ENCODE measurements at places on chromosomes 7 and 10.

GRCh38 chr10:104441329-104442000 is 87.8 kb downstream of the CFAP58 start:
- H3K27me3 ChIP-seq = no peaks in the 10 kb centered on the region
- no peak overlapping the region for H3K27ac ChIP-seq
- no peak for DNase-seq
- H3K36me3 ChIP-seq = no peaks in the 10 kb centered on the region
- H3K4me1 ChIP-seq = no peaks in the 10 kb centered on the region
- H3K4me3 ChIP-seq = no peak overlapping the region

DNA sequence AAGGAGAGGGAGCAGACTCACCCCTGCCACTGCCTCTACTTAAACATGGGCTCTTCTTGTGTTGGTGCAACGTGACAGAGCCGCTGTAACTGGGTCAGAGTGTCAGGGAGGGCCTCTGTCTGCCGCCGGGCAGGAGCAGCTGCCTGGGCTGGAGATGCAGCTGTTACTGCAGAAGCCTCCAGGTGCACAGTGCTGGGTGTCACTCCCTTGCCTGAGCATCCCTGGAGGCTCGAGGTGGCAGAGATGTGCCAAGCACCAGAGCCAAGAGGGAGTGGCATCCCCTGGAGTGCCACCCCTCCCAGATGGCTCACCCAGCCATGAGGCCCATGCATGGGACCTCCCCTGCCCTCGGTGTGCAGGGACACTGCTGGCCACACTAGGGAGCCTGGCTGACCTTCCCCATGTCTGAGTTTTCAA is 145.7 kb downstream of the PRPF18 start:
- H3K4me3 ChIP-seq = no peak overlapping the region
- no peak for DNase-seq
- no peaks in the 10 kb centered on the region for H3K4me1 ChIP-seq
- no peaks in the 10 kb centered on the region for H3K27me3 ChIP-seq
- H3K27ac ChIP-seq = no peak overlapping the region

DNA sequence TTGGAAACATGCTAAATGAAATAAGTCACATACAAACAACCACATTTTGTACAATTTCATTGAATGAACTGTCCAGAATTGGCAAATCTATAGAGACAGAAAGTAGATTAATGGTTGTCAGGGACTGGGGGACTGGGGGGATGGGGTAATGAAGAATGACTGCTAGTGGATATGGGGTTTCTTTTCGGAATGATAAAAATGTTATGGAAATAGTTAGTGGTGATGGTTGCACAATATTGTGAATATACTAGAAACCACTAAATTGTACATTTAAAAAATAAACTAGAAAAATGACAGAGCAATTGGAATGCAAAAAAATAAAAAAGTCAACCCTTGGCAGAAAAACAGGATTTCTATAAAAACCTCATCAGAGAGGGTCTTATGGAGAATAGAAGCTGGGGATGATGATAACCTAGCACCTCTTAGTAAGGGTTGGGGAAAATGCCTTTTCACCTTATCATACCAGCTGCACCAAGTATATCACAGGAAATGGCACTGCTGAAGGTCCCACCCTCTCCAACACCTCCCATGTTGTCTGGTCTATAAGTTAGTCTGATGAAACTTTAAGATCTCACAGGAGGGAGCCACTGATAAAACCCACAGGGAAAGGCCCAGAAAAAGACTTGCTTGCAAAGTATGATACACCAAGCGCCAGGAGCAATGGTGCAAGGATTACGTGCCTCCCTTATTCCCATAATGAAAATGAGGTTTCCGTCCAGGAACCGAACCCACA is 23.1 kb upstream of the JAZF1 start:
- no peaks in the 10 kb centered on the region for H3K4me1 ChIP-seq
- no peak for DNase-seq
- no peak overlapping the region for H3K27ac ChIP-seq
- H3K4me3 ChIP-seq = no peak overlapping the region

DNA sequence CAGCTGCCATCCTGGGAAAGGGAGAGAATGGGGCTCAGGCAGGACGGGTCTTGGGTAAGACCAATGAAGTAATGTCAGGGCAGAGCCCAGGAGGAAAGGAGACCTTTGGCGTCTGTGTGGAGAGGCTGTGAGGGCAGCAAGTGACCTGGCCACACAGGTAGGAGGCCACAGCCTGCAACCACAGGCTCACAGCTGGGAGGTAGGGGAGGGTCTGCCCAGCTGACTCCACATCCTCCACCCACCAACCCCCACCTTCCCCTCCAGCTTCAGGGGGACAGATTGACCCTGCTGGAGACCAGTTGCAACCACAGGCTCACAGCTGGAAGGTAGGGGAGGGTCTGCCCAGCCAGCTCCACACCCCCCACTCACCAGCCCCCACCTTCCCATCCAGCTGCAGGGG is 262.2 kb upstream of the TCERG1L start:
- no peak for DNase-seq
- H3K36me3 ChIP-seq = no peaks in the 10 kb centered on the region
- H3K27me3 ChIP-seq = no peaks in the 10 kb centered on the region
- H3K4me3 ChIP-seq = no peak overlapping the region
- H3K27ac ChIP-seq = no peak overlapping the region

DNA sequence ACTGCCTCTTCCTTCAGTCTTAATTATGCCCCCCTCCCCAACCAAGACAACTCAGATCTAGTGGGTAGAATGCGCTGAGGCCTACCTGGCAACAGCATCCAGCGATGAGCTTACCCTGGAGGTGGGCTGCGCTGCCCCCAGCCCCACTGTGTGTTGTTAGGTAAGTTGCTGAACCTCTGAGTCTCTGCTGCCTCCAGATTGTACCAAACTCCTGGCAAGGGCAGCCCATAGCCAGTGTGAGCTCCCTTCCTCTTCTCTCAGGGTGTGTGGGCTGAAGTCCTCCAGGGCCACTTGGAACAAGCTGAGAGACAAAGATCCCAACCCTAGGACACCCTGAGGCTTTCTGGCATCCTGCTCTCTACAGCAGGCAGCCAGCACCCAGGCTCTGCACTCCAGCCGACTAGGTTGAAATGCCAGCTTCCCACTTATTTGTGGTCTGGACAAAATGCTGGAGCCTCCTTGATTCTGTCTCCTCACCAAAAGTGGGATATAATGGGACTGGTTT is 135.3 kb downstream of the ARHGAP22 start:
- H3K4me3 ChIP-seq = no peak overlapping the region
- no peaks in the 10 kb centered on the region for H3K36me3 ChIP-seq
- no peak overlapping the region for H3K27ac ChIP-seq

DNA sequence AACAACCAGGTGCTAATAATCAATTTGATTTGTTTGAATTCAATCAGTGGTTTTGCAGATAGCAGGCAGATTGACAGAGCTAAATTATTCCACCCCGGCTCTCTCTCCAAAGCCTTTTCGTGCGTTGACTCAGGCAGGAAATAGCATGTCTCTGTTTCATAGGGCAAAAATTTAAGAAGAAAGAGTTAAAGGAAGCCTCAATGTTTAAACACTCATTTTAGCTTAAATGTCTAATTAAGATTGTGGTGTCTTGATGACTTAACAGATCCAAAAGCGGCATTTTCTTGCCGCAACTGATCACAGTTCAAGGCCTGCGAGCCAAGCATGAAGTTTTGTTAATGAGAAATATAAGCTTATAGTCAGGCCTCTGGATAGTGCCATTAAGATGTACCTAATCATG is 1051.1 kb upstream of the AUTS2 start:
- H3K36me3 ChIP-seq = no peaks in the 10 kb centered on the region
- no peak for DNase-seq
- H3K4me3 ChIP-seq = no peak overlapping the region
- no peaks in the 10 kb centered on the region for H3K27me3 ChIP-seq
- H3K4me1 ChIP-seq = no peaks in the 10 kb centered on the region

DNA sequence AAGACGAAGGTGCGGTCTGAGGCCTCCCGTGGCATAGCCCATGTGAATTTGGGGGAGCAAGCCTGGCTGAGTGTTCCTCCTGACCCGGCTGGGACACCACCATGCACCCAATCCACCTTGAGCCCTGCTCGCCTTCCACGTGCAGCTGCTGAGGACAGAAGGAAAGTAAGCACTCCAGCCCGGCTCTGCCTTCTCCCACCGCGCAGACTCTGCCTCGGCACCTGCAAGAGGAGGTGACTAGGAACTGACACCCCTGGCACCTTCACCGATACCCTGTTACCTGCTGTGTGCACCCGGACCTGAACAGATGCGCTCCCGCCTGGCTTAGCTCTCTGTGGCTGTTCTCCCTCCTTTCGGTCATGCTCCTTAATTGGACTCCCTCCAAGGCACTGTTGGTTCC is 57.0 kb upstream of the OPN4 start:
- DNase-seq = peak; percentile 54
- H3K27ac ChIP-seq = no peak overlapping the region
- no peaks in the 10 kb centered on the region for H3K27me3 ChIP-seq

DNA sequence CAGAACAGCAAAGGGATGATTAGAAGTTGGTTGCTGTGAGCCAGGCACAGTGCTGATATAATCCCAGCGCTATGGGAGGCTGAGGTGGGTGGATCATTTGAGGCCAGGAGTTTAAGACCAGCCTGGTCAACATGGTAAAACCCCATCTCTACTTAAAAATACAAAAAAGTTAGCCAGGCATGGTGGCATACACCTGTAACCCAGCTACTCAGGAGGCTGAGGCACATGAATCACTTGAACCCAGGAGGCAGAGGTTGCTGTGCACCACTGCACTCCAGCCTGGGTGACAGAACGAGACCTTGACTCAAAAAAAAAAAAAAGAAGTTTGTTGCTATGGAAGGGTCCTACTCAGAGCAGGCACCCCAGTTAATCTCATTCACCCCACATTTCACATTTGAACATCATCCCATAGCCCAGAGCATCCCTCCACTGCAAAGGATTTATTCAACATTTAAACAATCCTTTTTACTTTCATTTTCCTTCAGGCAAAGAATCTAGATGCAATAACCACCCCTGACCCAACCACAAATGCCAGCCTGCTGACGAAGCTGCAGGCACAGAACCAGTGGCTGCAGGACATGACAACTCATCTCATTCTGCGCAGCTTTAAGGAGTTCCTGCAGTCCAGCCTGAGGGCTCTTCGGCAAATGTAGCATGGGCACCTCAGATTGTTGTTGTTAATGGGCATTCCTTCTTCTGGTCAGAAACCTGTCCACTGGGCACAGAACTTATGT is 4.1 kb downstream of the IL6 start:
- H3K36me3 ChIP-seq = no peaks in the 10 kb centered on the region
- H3K4me1 ChIP-seq = peaks cover 21% of the 10 kb centered on the region
- H3K27ac ChIP-seq = no peak overlapping the region
- no peak for DNase-seq
- H3K27me3 ChIP-seq = no peaks in the 10 kb centered on the region
- no peak overlapping the region for H3K4me3 ChIP-seq

- H3K36me3 ChIP-seq = no peaks in the 10 kb centered on the region
- no peaks in the 10 kb centered on the region for H3K4me1 ChIP-seq
- peak; percentile 49 for DNase-seq
- no peak overlapping the region for H3K27ac ChIP-seq
- H3K4me3 ChIP-seq = no peak overlapping the region
Measured at GRCh38 chr10:85921789-85922188, 444.8 kb downstream of the GRID1 start.

GRCh38 chr10:22927661-22928403 is at the start of gene ARMC3:
Gene ARMC3, plus strand, starts transcription at chr10:22928053. Its CDS starts 3,944 bp downstream, at chr10:22931997.
- no peaks in the 10 kb centered on the region for H3K36me3 ChIP-seq
- peak; percentile 69 for DNase-seq
- H3K27me3 ChIP-seq = no peaks in the 10 kb centered on the region

- DNase-seq = no peak
- no peak overlapping the region for H3K27ac ChIP-seq
- no peaks in the 10 kb centered on the region for H3K4me1 ChIP-seq
- no peak overlapping the region for H3K4me3 ChIP-seq
- H3K36me3 ChIP-seq = no peaks in the 10 kb centered on the region
- H3K27me3 ChIP-seq = no peaks in the 10 kb centered on the region
Measured at GRCh38 chr7:117941138-117941810, 68.0 kb upstream of the CTTNBP2 start.

GRCh38 chr7:70190281-70190680 is 592.0 kb downstream of the AUTS2 start:
- no peak overlapping the region for H3K4me3 ChIP-seq
- no peak overlapping the region for H3K27ac ChIP-seq
- DNase-seq = no peak
- no peaks in the 10 kb centered on the region for H3K36me3 ChIP-seq
- no peaks in the 10 kb centered on the region for H3K4me1 ChIP-seq

DNA sequence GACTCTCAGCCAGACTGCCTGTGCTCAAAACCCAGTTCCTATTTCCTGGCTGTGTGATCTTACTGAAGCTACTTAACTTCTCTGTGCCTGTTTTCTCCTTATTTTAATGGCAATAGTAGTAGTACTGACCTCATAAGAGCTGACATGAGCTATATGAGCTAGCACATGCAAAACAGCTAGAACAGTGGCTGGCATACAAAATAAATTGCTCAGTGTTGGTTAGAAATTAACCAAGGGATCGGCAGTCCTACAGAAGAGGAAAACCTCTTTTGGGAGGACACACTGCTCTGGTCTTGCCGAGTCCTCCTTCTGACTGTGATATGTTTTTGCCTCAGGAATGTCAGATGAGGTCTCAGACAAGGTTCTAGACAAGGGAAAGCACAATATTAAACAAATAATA is 322.6 kb downstream of the GRM8 start:
- H3K36me3 ChIP-seq = no peaks in the 10 kb centered on the region
- DNase-seq = no peak
- H3K4me1 ChIP-seq = no peaks in the 10 kb centered on the region
- H3K27me3 ChIP-seq = no peaks in the 10 kb centered on the region

- H3K4me3 ChIP-seq = no peak overlapping the region
- no peak for DNase-seq
- H3K36me3 ChIP-seq = no peaks in the 10 kb centered on the region
- H3K4me1 ChIP-seq = no peaks in the 10 kb centered on the region
- no peaks in the 10 kb centered on the region for H3K27me3 ChIP-seq
Measured at GRCh38 chr10:5391790-5392189, 12.8 kb downstream of the TUBAL3 start.

GRCh38 chr7:72337390-72338167 is 74.6 kb downstream of the CALN1 start:
- no peaks in the 10 kb centered on the region for H3K36me3 ChIP-seq
- H3K4me1 ChIP-seq = no peaks in the 10 kb centered on the region
- H3K27ac ChIP-seq = no peak overlapping the region
- H3K27me3 ChIP-seq = peaks cover 3% of the 10 kb centered on the region
- peak; percentile 38 for DNase-seq

- H3K27me3 ChIP-seq = no peaks in the 10 kb centered on the region
- H3K27ac ChIP-seq = no peak overlapping the region
- DNase-seq = no peak
- H3K36me3 ChIP-seq = no peaks in the 10 kb centered on the region
Measured at GRCh38 chr10:125344573-125345171, 184.3 kb upstream of the CTBP2 start.

- peaks cover 67% of the 10 kb centered on the region for H3K36me3 ChIP-seq
- H3K4me1 ChIP-seq = no peaks in the 10 kb centered on the region
- no peak overlapping the region for H3K4me3 ChIP-seq
- no peaks in the 10 kb centered on the region for H3K27me3 ChIP-seq
- DNase-seq = no peak
Measured at GRCh38 chr7:155769701-155770100, 42.6 kb downstream of the SHH start.

DNA sequence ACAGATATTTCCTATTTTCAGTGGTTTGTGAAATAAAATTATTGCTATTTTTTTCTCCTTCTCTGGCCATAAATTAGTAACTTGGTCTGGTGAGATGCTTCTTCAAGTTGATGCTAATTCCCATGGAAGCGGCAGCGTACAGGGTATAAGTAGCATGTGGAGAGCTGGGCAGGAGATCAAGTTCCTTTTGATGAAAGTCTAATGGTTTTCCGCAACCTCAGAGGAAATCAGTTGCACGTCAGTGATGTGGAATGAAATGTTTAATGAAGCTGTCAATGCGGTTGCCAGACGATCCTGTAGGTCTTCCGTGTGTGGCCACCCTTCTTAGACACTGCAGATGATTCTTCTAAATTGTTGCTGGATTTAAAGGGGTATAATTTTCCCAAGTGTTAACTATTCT is 236.4 kb upstream of the GRM3 start:
- no peaks in the 10 kb centered on the region for H3K27me3 ChIP-seq
- H3K36me3 ChIP-seq = no peaks in the 10 kb centered on the region
- H3K27ac ChIP-seq = no peak overlapping the region
- H3K4me1 ChIP-seq = no peaks in the 10 kb centered on the region

All from right atrium auricular region (tissue), 2 donors.